ENCODE measurements at places on chromosomes 4 and X.

DNA sequence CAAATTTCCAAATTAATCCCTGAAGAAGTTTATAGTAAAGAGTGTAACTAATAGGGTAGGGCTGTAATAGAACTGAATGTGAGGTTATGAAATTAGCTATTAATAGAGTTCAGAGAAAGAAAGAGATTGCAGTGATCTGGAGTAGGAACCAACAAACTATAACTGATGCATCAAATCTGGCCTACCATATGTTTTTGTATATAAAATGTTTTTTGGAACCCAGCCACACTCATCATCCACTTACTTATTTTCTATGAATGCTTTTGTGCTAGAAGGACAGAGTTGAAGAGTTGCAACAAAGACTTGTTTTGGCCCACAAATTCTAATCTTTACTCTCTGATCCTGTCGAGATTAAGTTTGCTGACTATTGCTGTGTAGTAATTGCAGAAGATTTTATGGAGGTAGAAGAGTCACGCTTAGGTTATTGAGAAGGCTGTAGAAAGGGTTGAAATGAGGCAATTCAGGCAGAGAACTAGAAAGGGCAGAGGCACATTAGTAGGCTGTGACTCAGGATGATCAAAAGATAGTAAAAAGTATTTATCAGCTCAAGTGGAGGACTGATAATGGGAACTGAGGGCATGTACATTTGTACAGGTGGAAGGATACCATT is 298.7 kb upstream of the EMCN start:
- no peak for DNase-seq

- no peak for DNase-seq
Observed at GRCh38 chrX:109926743-109927662, 75.9 kb upstream of the TMEM164 start.

DNA sequence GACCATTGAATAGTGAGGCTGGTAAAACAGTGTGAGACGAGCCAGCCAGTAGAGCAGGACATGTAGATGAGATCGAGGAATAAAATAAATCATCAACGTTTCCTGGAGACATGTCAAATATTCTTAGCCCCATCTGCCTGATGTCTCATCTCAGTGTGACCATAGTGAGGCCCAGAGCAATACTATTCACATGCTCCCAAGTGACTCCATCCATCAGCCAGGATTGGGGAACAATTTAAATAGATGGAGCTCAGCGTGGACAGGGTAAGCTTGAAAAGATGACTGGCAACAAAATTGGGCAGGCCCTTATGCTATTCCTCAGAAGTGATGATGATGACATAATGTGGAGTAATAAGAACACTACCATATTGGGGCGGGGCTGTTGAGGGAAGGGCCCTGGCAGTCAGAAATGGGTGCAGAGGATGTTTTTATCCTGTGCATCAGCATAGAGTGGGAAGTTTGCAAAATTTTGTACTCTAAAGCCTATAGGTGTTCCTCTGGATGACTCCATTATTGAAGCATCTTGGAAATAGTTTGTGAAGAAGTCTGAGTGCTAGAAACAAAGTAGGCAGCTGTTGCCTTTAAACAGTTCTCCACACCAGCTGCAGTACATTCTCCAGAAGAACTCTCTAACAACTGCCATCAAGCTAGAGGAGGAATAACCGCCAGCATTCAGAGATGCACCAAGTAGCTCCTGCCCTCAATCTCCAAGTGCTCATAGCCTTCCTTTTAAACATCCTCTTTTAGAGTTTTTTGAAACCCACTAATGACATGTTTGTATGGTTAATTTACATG is 333.0 kb downstream of the DCHS2 start:
- DNase-seq: no peak

GRCh38 chrX:71618303-71618721 is at the start of gene CXCR3:
CXCR3 (minus strand) TSS chrX:71618511; CDS start chrX:71618449, 62 bp downstream.
- no peak for DNase-seq

DNA sequence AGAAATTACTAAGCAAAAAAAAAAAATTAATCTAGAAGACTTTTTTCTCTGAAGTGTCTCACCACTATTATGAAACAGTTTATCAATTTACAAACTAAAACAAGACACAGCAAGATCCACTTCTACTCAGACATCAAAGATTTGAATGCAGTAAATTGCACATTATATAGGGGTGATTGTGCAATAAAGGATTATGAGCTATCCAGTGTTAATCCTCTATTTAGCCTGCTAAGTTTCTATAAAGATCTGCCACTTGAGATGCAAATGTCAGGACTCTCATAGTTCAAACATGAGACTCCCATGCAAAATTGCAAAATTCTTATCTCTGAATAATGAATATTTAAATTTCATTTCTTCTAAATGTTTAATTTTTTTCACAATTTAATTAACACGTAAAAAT is 2.2 kb downstream of the TECRL start:
- DNase-seq: no peak

Measured in AG09309 (cell line).